A549 treated with Hydrocortisone at 1 μM for 4 hours (cell line): ENCODE measurements at places on chromosomes 1 and 21. TPM values are rescaled to one million over a fixed set of nuclear protein-coding genes. Genes with fewer than 3 reads are reported as not detected.

PDZK1 gene
- total RNA-seq, result 0.59 to 1.2 TPM (median 0.90 TPM) in 5 replicates

TSACC gene
- total RNA-seq, result 1.7 to 2.8 TPM (median 2.1 TPM) in 5 replicates

SMCP gene
- total RNA-seq, result not detected in 5 replicates

OR10Z1 gene
- not detected in 5 replicates for total RNA-seq

FOXO6 gene
- total RNA-seq, result 0.46 to 1.1 TPM (median 0.82 TPM) in 5 replicates
